CD4-positive, alpha-beta T cell treated with Interleukin-6 for 4 hours (primary cell): ENCODE measurements at places on chromosomes 6 and 20.

DNA sequence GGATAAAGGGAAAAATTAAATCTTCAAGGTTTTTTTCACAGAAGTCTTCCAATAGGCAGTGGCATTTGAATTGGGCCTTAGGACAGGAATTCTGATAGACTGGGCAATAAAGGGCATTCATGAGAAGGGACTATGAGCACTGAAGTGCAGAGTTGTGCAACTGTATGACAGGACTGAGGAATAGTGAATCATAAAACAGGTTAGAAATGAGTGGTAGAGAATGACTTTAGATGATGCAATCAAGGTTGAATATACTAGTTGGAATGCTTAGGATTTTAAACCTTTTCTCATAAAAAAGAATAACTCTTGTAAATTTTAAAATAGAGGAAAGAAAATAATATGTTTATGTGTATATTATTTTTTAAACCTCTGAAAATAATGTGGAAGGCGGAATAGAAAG is 944.7 kb downstream of the PHF3 start:
- no peak for DNase-seq

- no peak for DNase-seq
These were observed 52.6 kb downstream of the THBS2 start for GRCh38 chr6:169200893-169201514.

GRCh38 chr6:122609881-122610689 is at the start of gene PKIB:
PKIB (plus strand) TSS chr6:122610405; CDS start chr6:122717795, 107,390 bp downstream.
- peak; percentile 36 for DNase-seq

DNA sequence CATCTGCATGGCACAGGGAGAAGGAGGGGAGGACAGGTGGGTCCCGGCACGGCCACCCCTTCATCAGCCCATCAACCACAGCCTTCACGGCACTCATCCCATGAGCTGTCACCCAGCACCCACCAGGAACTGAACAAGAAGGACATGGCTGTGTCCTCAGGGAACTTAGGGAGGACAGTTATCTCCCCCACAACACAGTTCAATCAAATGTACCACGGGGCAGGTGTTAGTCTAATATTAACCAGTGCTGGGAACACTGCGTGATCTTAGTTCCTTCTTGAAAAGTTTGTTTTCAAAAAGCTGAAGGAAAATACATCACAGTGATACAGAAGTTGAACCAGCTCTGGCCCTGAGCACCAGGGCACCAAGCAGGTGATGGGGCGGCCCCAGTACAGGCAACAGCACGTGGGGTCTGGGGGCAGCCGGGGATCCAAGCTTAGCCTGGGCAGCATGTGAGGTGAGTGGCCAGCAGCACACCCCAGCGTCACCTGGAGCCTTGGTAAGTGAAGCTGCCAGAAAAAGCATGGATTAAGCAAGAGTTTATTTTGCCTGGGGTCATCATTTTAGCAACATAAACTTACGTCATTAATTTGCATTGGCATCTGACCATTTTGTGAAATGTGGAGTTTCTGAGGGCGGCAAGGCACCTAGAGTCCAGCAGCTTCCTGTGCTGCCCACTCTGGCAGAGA is 35.5 kb upstream of the AFDN start:
- no peak for DNase-seq

- DNase-seq: no peak
These were observed 611.9 kb upstream of the MAN1A1 start for GRCh38 chr6:119961450-119961849.

- DNase-seq: peak; percentile 73
These were observed 63.9 kb upstream of the MRPS10 start for GRCh38 chr6:42281570-42281969.
